ENCODE measurements at places on chromosomes 6 and 20.

DNA sequence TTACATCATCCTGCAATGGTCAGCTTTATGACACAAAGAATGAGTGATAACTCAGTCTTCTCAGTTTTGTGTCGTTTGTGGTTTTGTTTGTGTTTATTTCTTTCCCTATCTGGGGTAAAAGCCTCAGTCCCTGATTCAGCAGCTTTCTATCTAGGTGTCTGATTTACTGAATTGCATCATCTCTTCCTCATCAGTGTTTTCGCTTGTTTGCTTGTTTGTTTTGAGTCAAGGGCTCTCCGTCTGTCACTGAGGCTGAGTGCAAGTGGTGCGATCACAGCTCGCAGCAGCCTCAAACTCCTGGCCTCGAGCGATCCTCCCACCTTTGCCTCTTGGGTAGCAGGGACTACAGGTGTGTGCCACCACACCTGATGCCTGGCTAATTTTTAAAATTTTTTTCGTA lies 548.9 kb downstream of the PRKN start:
- DNase-seq, result no peak

- DNase-seq, result no peak
These were observed 47.7 kb upstream of the RNF182 start for GRCh38 chr6:13877051-13877450.

DNA sequence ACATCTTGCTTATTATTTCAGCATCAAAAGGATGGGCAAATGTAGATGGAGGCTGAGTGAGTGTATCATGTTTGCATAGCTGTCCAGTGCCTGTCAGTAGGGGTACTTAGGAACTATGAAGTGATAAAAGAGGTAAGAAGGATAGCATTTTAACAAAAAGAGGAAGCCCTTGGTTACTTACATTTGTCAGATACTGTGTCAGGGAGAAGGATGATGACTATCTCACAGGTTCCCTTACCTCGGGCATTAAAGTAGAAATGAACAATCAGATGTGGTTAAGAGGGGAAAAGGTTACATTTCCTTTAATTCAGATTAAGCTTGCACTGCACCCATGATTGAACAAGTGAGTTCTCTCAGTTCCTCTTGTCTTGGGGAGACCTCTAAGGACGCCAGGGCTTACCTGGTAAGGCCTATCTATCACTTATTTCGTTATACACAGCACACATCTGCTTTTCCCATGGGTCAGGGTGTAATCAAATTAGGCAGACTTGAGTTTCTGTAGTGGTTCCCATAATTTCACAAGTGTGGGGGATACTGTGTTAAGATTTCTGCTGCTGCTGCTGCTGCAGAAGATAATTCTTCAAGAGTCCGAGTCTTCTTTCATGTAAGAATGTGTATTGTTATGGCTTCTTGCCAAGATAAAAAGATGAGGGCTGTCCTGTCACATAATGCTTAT lies 4.5 kb downstream of the FOXO3 start:
- DNase-seq, result no peak

GRCh38 chr6:99611148-99611547 lies 4.5 kb downstream of the PRDM13 start:
- DNase-seq, result no peak

- DNase-seq, result no peak
These were observed 91.3 kb downstream of the RPP40 start for GRCh38 chr6:4912559-4912958.

DNA sequence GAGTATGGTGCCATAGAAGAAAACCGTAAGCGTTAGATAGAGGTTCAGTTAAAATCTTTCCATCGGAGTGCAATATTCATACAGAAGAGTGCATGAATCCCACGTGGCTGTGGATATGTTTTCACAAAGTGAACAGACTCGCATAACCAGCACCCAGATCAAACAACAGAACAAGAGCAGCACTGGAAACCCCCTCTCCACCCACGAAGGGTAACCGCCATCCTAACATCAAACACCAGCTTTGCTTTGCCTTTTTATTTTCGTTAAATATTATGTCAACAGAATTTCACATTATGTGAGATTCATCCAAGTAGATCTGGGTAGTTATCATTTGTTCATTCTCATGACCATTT lies 4.7 kb downstream of the GTSF1L start:
- DNase-seq, result no peak

GRCh38 chr6:131754715-131755567 lies 44.1 kb upstream of the CTAGE9 start:
- no peak for DNase-seq

DNA sequence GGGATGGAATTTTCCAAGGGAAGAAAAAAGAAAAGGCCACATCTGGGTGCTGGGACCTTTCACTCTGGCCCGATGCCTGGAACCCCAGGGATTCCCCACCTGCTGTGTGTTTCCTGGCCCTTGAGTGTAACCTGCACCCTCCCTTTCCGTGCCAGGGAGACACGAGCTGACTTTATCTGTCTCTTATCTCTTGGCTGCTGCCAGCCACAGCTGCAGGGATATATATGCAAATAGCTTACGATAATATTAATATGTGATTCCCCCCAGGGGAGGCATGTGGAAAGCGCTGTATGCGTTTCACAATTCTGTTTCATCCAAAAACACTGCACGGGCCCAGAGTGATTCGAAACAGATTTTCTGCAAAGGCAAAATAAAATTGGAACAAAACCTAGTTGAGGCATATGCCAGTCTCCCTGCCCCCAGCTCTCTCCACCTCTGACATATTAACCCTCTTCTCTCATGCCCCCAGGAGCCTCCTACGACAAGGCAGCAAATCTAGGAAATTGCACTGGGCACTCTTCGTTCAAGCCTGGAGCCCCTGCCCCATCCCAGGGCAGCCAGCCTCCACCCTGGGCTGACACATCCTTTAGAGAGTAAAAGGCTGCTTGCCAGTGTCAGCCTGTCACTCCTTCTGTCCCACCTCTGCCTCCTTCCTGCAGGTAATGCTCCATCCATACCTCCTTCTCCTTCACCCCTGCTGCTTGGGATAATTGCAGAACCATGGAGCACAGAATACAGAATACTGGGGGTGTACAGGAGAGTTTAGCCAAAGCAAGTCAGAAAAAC lies 1.3 kb downstream of the RIPOR3 start:
- no peak for DNase-seq

GRCh38 chr20:14422892-14423291 lies 85.5 kb upstream of the FLRT3 start:
- no peak for DNase-seq

GRCh38 chr20:32972181-32973076 lies 31.8 kb downstream of the SUN5 start:
- no peak for DNase-seq

DNA sequence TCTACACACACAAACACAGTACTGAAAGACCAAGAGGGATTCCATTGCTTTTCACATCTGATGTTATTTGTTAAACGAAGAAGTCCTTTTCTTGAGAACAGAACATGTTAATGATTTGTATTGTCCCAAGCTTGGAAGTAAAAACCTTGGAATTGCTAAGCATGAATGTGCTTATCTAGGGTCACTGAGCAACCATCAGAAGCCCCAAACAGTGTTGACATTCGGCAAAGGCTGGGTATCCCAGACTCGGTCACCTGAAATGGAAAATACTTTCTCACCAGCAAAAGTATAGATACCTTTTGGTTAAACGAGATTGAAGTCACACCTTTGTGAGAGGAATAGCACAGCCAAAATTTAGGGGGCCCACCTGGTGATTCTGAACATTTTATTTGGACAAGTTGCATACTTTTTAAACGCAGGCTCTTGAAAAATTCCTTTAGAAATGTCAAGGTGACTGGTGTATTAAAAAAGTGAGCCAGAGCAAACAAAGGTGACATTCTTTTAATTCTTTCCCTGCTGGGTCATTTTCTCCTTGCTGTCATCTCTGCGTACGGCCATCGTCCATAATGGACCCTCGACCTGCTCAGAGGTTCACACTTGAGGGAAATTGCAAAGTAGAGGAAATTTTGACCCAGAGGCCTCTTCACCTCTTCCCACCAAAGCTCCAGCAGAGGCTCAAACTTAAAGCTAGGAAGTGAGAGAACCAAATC lies 95.8 kb upstream of the FOXA2 start:
- no peak for DNase-seq

DNA sequence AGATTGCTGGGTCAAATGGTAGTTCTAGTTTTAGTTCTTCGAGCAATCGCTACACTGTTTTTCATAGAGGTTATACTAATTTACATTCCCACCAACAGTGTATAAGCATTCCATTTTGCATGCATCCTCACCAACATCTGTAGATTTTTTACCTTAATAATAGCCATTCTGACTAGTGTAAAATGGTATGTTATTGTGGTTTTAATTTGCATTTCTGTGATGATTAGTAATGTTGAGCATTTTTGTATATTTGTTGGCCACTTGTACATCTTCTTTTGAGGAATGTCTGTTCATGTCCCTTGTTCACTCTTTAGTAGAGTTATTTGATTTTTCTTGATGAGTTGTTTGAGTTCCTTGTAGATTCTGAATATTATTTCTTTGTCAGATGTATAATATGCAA lies 236.2 kb downstream of the GRM1 start:
- DNase-seq, result no peak

- DNase-seq, result no peak
These were observed 4.4 kb downstream of the MYLK2 start for GRCh38 chr20:31823360-31824124.

DNA sequence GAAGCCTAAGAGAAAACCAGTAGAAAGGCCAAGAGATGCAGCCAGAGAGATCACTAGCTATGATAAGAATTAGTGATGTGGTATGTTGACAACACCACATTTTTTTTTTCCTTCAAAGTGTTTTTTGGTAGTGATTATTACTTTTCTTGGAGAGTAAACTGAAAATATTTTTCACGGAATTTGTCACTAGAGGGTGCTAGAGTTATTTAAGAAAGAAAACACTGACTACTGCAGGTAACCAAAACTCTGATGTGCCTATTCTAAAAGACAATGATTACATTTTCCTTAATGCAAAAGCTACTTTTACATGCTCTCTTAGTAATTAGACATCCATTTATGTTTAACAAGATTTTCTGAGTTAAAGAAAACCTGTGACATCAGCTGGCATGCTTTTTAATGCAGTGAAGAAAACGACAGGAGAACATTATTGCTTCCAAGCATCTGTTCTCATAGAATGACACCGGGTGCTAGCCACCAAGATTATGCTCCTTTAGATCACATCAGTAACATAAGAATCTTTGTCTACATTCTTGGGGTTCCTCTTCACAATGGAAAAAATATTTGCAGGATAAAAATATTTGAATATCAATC lies 28.8 kb downstream of the RWDD2A start:
- peak; percentile 9 for DNase-seq

Measured in NCI-H2081 treated with DMSO at 0.1 percent for 48 hours (cell line).